ENCODE measurements at places on chromosomes 7 and 10. TPM values are rescaled to one million over a fixed set of nuclear protein-coding genes. Genes with fewer than 3 reads are reported as not detected.

The CALY gene
- polyA plus RNA-seq = 230 TPM

The C10orf53 gene
- polyA plus RNA-seq = not detected

- DNase-seq = no peak
Measured at GRCh38 chr7:49497471-49497870, 276.0 kb upstream of the VWC2 start.

- no peak for DNase-seq
Measured at GRCh38 chr7:76191783-76192240, 9.9 kb upstream of the SRRM3 start.

GRCh38 chr10:9302140-9302746, 1247.8 kb downstream of the GATA3 start:
- peak; percentile 61 for DNase-seq

DNA sequence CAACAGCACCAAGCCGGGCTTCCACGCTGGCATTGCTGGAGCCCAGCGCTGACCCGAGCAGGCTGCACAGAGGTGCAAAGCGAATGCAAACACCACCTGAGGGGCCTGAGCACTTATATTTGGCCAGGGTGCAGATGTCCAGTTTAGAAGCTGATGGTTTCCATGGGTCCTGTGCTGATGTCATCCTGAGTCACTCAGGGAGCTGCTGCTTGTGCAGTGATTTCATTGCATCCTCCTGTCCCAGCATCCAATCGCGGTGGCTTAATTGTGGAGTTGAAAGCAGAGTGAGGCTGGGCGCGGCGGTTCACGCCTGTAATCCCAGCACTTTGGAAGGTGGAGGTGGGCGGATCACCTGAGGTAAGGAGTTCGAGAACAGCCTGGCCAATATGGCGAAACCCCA, 410.2 kb upstream of the KLF6 start:
- DNase-seq = no peak

- no peak for DNase-seq
Measured at GRCh38 chr10:12661671-12662070, 312.3 kb downstream of the CAMK1D start.

- no peak for DNase-seq
Measured at GRCh38 chr7:87599336-87599735, 1.3 kb downstream of the ABCB1 start.

DNA sequence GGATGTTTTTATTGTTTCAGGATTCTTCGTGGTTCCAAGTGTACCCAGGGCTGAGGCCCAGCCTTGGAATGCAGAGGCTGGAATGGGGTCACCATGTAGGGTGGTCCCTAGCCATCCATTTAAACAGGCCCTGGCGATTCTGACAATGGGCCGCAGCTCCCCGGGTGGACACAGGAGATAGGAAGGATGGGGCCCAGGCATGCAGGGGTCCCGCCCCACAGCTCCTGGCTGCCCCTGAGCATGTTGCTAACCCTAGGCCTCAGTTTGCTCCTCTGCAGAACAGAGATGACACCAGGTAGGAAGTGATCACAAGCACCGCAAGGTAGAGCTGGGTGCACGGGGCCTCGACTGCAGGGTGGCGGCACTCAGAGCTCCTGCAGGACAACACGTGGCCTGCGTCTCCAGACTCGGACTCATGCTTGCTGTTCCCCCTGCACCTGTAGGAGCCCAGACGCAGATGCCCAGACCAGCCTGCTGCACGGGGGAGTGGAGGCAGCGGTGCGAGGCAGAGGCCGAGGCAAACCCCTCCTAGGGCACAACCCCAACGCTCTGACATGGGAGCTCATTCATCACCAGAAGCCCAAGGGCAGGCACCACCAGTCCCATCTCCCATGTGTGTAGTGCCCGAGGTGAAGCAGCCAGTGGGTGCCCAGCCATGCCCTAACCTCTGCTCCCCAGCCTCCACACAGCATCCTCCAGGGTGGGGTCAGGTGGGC, 25.5 kb downstream of the VIPR2 start:
- DNase-seq = no peak

GRCh38 chr10:76125900-76126299, 694.5 kb downstream of the LRMDA start:
- DNase-seq = no peak

All from spinal cord (tissue), 10 donors.